ENCODE measurements at places on chromosomes 6 and 20.

GRCh38 chr6:57089265-57089664 lies 723 bp upstream of the ZNF451 start:
- no peak overlapping the region for H3K27ac ChIP-seq
- H3K36me3 ChIP-seq, result no peaks in the 10 kb centered on the region
- H3K4me3 ChIP-seq, result peak overlapping the region; percentile 39
- H3K27me3 ChIP-seq, result no peaks in the 10 kb centered on the region
- DNase-seq, result no peak

- H3K4me3 ChIP-seq, result no peak overlapping the region
- no peak overlapping the region for H3K27ac ChIP-seq
- H3K4me1 ChIP-seq, result no peaks in the 10 kb centered on the region
- peak; percentile 14 for DNase-seq
Measured at GRCh38 chr6:40389254-40389653, 197.9 kb downstream of the LRFN2 start.

DNA sequence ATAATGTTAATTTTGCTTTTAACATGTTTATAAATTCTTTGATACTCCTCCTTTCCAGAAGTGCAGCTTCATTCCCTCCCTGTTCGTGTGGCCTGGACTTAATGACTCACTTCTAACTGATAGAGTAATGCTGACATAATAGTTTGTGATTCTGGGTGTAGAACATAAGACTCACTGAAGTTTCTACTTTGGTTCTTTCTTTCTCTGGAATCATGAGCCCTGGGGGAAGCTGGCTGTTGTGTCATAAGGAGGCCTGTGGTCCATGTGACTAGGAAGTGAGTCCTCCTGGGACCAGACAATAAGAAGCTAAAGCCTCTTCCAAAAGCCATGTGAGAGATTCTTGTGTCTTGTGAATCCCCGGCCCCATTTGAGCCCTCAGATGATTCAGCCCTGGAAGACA lies 30.5 kb upstream of the HLA-G start:
- H3K27ac ChIP-seq, result no peak overlapping the region
- H3K4me3 ChIP-seq, result no peak overlapping the region
- H3K36me3 ChIP-seq, result no peaks in the 10 kb centered on the region
- H3K27me3 ChIP-seq, result peaks cover 15% of the 10 kb centered on the region

DNA sequence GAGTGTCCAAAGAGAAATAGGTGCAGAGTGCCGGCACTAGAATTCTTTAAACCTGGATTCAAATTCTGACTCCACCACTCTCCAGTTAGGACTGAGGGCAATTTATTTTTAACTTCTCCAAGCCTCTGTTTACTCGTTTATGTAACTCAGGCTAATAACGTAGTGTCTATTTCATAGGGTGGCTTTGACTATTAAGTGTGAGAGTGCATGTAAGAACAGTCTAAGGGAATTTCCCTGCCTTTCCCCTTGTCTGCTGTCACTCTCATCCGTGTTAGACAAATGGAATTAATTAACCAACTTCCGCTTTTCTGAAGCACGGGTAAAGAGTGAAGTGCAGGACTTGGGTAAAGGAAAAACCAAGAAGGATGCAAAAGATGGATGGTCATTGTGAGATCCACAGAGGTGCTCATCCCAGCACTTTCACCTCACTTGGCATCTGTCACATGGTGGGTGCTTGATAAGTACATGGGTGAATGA lies 4.1 kb upstream of the ZKSCAN8 start:
- no peak for DNase-seq
- H3K27me3 ChIP-seq, result no peaks in the 10 kb centered on the region
- H3K4me3 ChIP-seq, result peak overlapping the region; percentile 85

DNA sequence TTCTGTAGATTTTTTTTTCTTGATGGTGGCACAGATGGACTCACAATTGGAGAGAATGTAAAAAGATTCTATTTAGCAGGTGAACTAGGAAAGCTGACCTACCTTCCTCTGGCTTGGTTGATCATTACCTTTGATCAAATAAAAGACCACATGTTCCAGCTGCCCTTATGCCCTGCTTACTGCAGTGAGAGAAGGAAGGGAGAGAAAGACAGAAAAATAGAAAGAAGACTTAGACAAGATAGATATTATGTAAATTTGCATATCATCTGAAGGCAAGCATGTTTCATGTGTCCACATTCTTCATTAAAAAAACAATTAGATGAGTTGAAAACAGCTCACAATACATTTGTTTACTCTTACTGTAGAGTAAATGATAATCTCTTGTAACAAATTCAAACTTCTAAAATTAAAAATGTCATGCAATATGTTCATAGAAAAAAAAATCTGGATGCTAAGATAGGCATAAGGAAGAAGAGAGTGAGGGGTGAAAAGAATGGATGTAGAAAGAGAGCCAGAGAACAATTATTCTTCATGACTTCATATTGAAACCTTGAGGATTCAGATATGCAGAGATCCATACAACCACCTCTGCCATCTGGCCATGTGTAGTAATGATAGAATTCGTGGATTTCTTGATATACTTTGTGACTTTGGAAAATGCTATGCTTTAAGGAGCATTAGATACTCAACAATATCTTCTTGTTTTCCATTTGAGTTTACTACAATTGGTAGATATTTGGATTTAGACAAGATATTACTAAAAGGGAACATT lies 71.7 kb downstream of the RFX6 start:
- no peak overlapping the region for H3K27ac ChIP-seq
- H3K4me1 ChIP-seq, result no peaks in the 10 kb centered on the region
- DNase-seq, result no peak
- H3K4me3 ChIP-seq, result no peak overlapping the region

GRCh38 chr20:8940326-8940725 lies 128.6 kb upstream of the PLCB4 start:
- no peaks in the 10 kb centered on the region for H3K36me3 ChIP-seq
- H3K27ac ChIP-seq, result no peak overlapping the region
- H3K4me1 ChIP-seq, result no peaks in the 10 kb centered on the region
- no peak for DNase-seq
- no peaks in the 10 kb centered on the region for H3K27me3 ChIP-seq

DNA sequence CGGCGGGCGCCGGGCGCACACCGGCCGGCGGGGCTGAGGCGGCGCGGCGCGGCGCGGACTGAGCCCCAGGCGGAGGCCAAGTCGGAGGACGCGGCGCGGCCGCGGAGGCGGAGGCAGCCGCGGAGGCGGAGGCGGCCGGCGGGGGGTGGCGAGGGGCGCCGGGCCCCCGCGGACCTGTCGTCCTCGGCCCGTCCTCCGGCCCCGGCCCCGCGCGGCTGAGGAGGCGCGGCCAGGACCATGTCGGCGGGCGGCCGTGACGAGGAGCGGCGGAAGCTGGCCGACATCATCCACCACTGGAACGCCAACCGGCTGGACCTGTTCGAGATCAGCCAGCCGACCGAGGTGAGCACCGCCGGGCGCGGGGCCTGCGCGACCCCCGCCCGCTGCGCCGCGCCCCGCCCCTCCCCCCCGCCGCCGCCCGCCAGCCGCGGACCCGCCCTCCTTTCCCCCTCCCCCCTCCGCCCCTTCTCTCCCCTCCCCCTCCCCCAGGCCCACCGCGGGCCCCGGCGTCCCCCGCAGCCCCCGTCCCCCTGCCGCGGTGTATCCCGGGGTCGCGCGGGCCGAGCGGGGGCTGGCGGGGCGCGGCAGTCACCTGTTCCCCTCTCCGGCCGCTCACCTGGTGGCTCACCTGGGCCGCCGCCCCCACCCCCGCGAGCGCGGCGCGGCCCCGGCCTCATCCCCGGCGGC lies at the start of gene AFDN:
Gene AFDN, plus strand, starts transcription at position 16 of the 687 bp plus-strand sequence. Its CDS starts 222 bp downstream, at position 238.
- no peaks in the 10 kb centered on the region for H3K27me3 ChIP-seq
- peak; percentile 63 for DNase-seq
- H3K4me1 ChIP-seq, result peaks cover 1% of the 10 kb centered on the region
- H3K36me3 ChIP-seq, result no peaks in the 10 kb centered on the region
- H3K4me3 ChIP-seq, result peak within 1 kb of the TSS; percentile 100
- peak within 1 kb of the TSS; percentile 64 for H3K27ac ChIP-seq

GRCh38 chr20:50555662-50556061 lies 45.5 kb downstream of the PTPN1 start:
- no peaks in the 10 kb centered on the region for H3K4me1 ChIP-seq
- no peak overlapping the region for H3K4me3 ChIP-seq

- no peaks in the 10 kb centered on the region for H3K27me3 ChIP-seq
- H3K4me1 ChIP-seq, result no peaks in the 10 kb centered on the region
- no peak overlapping the region for H3K27ac ChIP-seq
Measured at GRCh38 chr6:113651120-113651519, 206.0 kb upstream of the MARCKS start.

DNA sequence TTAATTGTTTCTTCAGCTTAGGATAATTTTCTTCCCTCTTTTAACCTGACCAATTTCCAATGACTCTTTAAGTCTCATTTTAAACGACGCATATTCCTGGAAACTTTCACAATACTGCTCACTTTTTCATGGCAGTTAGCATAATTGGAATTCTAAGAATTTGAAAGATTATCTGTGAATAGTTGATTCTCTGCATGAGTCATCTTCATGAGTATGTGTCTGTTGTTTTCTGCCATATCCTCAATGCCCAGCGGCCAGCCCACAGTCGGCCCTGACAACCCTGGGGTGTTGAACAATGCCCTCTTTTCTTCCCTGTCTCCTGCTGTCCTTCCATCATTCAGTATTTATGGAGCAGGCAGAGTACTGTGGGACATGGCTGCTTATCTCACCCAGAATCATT lies 554.2 kb downstream of the CDH26 start:
- 0 out of 2 replicates have a peak, but pooled peaks cover 3% of the 10 kb centered on the region for H3K4me1 ChIP-seq
- H3K36me3 ChIP-seq, result no peaks in the 10 kb centered on the region
- DNase-seq, result no peak
- H3K27me3 ChIP-seq, result no peaks in the 10 kb centered on the region

- no peak overlapping the region for H3K27ac ChIP-seq
- H3K4me1 ChIP-seq, result no peaks in the 10 kb centered on the region
- DNase-seq, result no peak
- H3K27me3 ChIP-seq, result no peaks in the 10 kb centered on the region
- no peak overlapping the region for H3K4me3 ChIP-seq
Measured at GRCh38 chr6:150764334-150765066, 101.0 kb upstream of the MTHFD1L start.

- H3K4me1 ChIP-seq, result no peaks in the 10 kb centered on the region
- H3K4me3 ChIP-seq, result no peak overlapping the region
- H3K36me3 ChIP-seq, result peaks cover 3% of the 10 kb centered on the region
- H3K27me3 ChIP-seq, result no peaks in the 10 kb centered on the region
- DNase-seq, result no peak
Measured at GRCh38 chr6:36478051-36478526, 35.3 kb downstream of the KCTD20 start.

GRCh38 chr6:164128101-164128500 lies 713.6 kb downstream of the QKI start:
- no peak overlapping the region for H3K4me3 ChIP-seq
- H3K36me3 ChIP-seq, result no peaks in the 10 kb centered on the region
- H3K27ac ChIP-seq, result no peak overlapping the region
- no peaks in the 10 kb centered on the region for H3K4me1 ChIP-seq
- DNase-seq, result no peak
- H3K27me3 ChIP-seq, result no peaks in the 10 kb centered on the region

- H3K27ac ChIP-seq, result no peak overlapping the region
- peaks cover 16% of the 10 kb centered on the region for H3K36me3 ChIP-seq
- no peaks in the 10 kb centered on the region for H3K4me1 ChIP-seq
- no peaks in the 10 kb centered on the region for H3K27me3 ChIP-seq
- no peak for DNase-seq
Measured at GRCh38 chr6:28368522-28368921, 18.8 kb downstream of the ZKSCAN3 start.

- DNase-seq, result no peak
- peaks cover 3% of the 10 kb centered on the region for H3K4me1 ChIP-seq
- no peaks in the 10 kb centered on the region for H3K36me3 ChIP-seq
- no peak overlapping the region for H3K4me3 ChIP-seq
- H3K27me3 ChIP-seq, result no peaks in the 10 kb centered on the region
Measured at GRCh38 chr6:129704708-129705107, 5.3 kb downstream of the ARHGAP18 start.

DNA sequence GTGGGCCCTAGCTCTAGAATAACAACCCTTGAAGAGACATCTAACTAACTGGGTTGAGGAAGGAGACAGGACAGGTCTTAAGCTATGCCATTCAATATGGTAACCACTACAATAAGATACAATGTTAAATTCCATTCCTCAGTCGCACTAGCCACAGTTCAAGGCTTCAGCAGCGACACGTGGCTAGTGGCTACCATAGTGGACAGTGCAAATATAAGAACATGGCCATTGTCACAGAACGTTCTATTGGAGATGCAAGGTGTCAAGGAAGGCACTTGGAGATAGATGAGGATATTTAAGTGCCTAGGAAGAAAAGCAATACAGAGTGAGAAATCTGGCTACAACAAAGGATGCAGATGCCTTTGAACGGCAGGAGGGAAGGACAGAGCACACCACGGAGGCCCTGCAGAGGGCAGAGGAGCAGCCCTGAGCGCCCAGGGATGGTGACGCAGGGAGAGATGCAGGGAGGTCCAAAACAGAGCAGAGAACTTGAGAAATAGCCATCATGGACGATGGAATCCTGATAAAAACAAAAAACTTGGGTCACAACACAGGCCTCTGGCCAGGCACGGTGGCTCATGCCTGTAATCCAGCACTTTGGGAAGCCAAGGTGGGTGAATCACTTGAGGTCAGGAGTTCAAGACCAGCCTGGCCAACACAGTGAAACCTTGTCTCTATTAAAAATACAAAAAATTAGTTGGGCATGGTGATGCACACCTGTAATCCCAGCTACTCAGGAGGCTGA lies 140.7 kb downstream of the ZMYND8 start:
- H3K27me3 ChIP-seq, result no peaks in the 10 kb centered on the region
- peaks cover 83% of the 10 kb centered on the region for H3K36me3 ChIP-seq
- H3K4me3 ChIP-seq, result no peak overlapping the region
- no peak for DNase-seq
- no peak overlapping the region for H3K27ac ChIP-seq

DNA sequence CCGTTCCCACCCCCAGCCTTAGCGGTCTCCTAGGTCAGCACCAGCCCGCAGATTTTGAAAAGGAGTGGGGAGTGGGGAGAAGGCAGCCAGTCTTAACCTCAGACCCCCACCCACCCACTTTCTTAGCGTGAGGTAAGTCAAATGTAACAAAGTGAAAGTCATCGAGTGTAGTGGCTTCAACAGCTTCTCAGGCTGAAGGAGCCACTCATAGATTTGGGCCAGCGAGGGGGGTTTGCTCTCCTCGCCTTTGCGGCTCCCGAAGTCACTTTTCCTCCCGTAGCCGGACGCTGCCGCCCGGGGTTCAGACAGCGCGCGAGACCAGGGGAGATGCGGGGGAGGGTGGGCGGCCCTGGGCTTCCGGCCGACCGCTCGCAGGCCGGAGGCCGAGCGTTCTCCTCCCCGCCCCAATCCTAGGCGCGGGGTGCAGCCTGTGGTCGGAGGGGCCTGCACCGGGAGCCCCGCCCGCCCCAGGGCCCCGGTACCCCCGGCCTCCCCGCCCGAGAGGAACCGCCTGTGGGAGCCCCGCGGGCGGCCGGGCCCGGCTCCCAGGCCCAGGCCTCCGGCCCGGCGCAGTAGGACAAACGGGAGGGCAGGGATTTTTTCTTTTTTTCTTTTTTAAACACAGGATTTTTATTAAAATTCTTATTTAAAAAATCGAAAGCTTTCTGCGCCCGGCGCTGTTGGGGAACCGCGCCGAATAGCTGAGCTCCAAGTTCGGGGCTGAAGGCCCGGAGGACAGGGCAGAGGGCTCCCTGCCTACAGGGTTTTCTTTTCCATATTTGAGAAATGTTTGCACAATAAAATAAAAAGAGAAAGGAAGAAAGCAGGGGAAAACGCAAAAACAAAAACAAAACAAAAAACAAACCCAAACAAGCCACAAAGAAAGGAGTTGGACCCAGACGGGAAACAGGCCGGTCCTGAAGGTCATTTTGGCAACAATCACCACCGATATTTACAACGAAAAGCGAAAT lies 3.2 kb downstream of the NKX2-2 start:
- peaks cover 6% of the 10 kb centered on the region for H3K4me1 ChIP-seq
- DNase-seq, result peak; percentile 62
- peaks cover 88% of the 10 kb centered on the region for H3K27me3 ChIP-seq
- H3K36me3 ChIP-seq, result no peaks in the 10 kb centered on the region

GRCh38 chr20:53557130-53557529 lies 36.5 kb downstream of the ZNF217 start:
- no peaks in the 10 kb centered on the region for H3K36me3 ChIP-seq
- no peak overlapping the region for H3K27ac ChIP-seq
- no peak for DNase-seq
- no peak overlapping the region for H3K4me3 ChIP-seq
